Stimulated activated CD4-positive, alpha-beta T cell treated with anti-CD3 and anti-CD28 coated beads, Interleukin-4, amount 100 ng/mL, for 1 hour (primary cell): ENCODE measurements at places on chromosomes 6 and 20.

- no peak for DNase-seq
Measured at GRCh38 chr6:22451962-22452361, 117.4 kb upstream of the HDGFL1 start.

GRCh38 chr6:75943381-75943780 is 129.1 kb downstream of the IMPG1 start:
- DNase-seq: no peak

DNA sequence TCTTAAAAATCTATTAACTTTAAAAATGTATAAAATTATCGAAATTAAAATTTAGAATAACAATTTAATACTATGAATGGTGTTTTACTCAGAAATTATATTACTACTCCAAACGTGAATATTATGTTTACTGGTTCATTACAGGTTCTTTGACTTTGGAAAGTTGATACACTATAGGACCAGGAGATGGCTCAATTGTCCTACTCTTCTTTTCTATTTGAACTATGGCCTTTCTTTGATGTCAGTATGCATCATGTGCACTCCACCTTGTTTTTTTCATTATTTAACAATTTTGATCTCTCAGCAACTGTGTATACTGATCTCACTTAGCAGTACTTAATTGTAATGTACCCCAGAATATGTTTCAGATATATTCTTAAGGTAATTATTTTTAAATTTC is 391.5 kb upstream of the MANEA start:
- DNase-seq: no peak

- no peak for DNase-seq
Measured at GRCh38 chr20:34495916-34496315, 20.3 kb upstream of the DYNLRB1 start.

GRCh38 chr20:54043076-54043967 is 27.1 kb downstream of the BCAS1 start:
- no peak for DNase-seq

DNA sequence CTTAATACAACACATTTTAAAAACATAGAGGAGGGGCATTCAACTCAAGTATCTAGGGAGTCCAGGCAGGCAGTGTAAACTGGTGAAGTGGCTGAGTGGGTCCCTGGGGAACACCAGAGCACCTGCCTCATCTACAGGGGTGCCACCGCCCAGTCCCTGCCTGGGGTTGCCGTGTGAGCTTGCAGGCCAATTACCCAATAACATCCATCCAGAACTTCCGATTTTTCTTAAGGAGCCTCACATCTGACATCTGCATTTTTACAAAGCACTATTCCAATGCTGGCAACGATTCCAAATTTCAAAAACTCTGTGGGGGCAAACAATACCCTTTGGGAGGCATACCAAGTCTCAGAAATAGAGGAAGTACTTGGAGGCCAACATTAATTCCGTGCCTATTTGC is 288.4 kb upstream of the TSHZ2 start:
- no peak for DNase-seq

- DNase-seq: no peak
Measured at GRCh38 chr6:84696166-84696565, 68.2 kb downstream of the TBX18 start.

DNA sequence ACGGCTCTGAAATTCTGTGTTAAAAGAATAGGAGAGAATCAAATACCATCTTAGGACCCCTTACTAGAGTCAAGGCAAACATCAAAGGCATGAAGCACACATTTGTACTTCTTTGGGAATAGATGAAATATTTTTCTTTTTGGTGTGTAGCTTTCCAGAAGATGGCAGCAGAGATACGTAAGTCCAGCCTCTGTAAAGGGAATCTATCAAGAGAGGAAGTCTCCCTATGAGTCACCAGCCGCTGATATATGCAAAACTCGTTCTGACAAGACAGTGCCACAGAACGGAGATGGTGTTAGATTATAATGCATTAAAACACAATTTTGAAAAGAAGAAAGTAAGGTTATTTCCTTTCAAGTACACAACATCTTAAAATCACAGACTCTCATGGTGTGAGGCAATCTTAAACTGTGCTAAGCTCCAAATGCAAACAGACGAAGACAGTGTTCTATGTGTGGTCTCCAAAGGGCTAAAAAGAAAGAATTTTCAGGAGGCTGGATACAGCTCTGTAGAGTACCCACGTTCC is 120.0 kb upstream of the AGPAT4 start:
- DNase-seq: peak; percentile 15

- DNase-seq: no peak
Measured at GRCh38 chr6:149094934-149095351, 222.6 kb upstream of the TAB2 start.

DNA sequence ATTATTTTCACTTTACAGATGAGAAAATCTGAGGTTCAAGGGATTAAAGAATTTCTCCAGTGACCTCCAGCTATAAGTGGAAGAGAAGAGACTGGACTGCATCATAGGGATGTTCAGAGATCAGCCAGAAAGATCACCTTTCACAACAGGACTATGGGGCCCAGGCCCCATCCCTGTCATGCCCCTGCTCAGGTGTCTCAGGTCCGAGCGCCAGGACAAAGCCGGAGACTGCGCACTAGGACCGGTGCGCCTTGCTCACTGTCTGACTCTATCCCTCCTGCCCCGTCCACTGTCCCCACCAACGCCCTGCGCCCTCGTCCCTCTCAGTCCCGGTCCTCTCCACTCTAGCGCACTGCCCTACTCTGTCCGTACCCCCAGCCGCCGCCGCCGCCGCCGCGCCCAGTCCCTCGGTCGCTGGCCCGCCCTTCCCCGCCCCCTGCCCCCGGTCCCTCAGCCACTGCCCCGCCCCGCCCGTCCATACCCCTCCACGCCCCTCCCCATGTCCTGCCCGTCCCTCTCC is 521 bp upstream of the RAD21L1 start:
- DNase-seq: no peak

DNA sequence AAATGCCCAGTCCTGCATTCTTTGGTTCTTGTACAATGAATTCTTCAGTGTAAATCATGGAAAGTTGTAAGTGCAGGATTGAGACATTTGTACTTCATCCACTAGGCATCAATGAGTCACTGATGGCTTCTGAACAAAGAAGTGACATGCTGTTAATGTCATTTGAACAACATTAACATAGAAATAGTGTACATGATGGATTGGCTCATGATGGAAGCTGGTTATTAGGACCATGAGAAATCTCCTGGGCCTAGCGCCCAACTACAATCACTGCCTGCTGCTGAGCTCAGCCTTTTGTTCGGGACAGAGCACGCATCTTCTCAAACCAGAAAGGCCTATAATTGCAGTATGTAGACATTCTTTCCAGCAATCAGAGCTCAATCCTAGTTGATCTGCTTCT is 316.8 kb upstream of the TSHZ2 start:
- no peak for DNase-seq

DNA sequence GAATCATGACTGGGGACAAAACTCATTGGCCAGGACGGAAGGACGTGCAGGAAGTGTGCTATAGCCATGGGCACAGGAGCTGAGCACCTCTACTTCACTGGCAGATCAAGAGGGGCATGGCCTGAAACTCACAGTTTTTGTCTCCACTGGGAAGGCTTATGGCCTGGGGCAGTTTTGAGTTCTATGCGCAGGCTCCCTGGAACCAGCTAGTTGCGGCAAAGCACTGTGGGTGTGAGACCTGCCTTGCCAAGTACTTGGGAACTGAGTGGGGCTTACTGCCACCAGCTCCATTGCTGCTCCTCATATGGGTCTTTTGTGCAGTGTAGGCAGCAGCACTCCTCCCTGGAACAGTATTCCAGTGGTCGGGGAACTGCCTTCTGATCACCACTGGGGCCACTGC is 282.6 kb upstream of the EYS start:
- DNase-seq: no peak

DNA sequence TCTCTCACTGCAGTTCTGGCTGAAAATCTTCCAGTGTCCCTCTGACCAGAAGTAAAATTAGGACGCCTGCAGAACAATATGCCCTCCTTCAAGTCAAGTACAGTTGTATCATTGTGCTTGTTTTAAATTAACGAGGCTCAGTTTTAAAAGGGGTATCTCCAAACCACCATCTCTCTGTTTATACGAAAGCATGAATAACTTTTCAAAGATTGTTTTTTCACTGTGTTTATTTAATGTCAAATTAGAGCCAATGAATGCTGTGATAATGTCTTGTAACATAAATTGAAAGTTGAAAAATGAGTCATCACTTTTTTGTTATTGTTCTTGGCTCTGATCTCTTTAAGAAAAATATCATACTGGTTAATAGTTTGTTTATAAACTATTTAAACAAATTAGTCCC is 230.7 kb upstream of the THEMIS start:
- DNase-seq: no peak

GRCh38 chr20:47097691-47098622 is 203.3 kb downstream of the EYA2 start:
- no peak for DNase-seq

DNA sequence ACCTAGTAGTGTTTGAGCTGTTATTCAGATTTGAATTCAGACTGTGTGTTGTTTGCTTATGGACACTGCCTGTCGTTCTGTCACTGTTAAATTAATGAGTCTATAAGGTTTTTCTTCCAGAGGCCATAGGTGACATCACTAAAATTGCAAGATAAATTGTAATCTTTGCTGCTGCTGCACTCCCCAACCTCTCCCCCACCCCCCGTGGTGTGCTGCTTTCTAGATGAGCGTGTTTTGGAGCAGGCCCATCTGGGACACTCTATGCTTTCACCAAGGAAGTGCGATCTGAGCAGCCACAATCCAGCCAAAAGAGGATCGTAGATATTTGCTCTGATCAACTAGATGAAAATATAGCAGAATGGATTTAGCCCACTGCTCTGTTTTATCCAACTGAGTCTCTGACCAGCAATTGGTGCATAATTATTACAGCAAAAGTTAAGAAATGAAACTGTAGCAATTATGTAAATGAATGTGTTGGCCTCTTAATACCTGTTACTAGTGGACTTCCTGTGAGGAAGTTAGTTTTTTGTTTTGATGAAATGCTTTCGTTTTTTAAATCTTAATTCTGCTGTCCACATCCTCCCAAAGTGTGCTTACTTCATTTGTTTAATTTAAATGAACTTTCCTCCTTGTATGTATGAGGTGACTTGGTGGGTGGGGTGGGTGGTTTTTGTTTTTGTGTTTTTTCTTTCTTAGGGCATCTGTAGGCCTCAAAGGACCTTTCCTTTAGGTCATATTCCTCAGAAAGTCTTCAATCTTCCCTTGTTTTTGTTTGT is 58.1 kb downstream of the RPRD1B start:
- no peak for DNase-seq

DNA sequence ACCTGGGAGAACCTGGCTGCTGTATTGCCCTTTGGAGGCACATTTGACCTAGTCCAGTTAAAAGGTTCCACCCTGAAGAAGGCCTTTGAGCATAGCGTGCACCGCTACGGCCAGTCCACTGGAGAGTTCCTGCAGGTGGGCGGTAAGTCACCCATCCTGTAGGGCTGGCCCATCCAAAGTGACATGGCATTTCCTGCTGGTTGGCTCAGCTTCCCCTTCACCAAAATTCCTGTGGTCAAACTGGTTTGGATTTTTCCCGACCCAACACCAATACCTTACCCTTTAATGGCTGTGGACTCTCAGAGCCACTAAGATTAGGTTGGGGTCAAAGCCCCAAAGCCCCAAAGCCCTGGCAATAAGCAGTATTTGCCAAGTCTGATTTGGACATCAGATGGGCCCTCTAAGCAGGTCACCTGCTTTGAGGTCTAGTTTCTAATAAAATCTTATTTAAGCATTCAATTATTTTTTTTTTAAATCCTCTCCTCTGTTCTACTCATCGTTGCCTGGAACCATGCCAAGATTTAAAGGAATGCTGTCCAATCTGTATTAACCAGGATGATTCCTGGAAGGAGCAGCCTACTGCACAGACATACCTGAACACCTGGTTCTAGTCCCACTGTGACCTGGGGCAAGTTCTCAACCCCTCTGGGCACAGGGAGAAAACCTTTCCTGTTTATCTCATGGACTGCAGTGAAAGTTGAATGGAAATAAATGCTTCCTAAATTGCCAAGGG is 40.8 kb downstream of the NT5E start:
- DNase-seq: no peak

DNA sequence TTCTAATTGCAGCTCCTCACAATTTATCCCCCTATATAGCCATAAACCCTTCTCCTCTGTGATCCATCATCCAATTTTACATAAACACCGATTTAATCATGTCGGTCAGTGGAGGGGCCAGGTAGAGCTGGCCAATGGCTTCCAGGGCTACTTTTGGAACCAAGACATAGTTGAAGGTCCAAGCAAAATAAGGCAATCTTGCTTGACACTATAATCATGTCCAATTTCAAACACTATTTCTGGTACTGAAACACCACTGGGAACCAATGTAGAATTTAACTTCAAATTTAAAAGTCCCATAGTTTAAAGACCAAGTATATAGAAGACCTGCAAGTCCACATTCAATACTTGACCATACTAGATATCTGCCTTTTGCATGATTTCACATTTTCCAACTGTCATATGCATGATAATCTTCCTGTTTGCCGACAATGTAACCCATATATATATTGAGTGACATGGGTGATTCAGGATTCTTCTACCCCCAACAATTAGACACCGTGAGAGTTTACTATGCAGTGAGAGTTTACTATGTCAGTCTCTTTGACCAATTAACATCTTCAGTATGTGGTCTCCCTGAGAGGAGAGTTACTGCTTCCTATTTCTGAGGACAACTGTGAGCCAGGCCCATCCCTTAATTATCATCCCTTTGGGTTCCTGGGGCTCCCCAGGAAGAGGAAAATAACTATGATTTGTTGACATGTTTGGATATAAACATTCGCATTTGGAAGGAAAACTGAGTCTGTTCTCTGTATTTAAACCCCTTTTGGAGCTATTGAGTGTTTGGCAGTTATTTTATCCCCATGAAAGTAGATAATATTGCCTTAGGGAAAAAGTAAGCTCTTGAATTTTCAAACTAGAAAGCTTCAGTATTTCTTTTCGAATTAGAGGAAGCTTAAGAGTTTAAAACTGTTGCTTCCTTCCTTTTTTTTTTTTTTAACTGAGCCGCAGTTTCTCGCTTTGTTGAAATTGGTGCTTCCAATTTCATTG is 31.8 kb downstream of the SAMD3 start:
- DNase-seq: no peak

- no peak for DNase-seq
Measured at GRCh38 chr20:23582293-23582692, 14.0 kb upstream of the CST9L start.

DNA sequence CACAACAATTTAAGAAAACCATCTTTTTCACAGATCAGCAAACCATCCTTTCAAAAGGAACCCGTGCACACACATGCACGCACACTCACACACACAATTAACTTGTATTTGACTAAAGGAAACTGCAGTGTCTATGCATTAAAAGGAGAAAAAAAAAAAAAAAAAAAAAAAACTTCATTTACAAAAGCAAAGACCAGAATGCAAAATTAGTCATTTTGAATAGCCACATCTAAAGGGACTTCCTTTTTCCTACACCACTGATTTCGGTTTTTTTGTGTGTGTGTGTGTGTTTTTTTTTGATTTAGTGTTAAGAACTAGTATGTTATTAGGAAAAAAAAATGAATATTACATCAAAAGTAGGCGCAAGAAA is 6.3 kb downstream of the ZMYND8 start:
- no peak for DNase-seq
